Cortex of kidney (tissue), 1 donor: ENCODE measurements at places on chromosomes 3 and 15.

- DNase-seq = no peak
Measured at GRCh38 chr3:161484226-161484625, 12.4 kb upstream of the OTOL1 start.

- DNase-seq = no peak
Measured at GRCh38 chr15:95826412-95827195, 503.9 kb upstream of the NR2F2 start.

GRCh38 chr3:72446218-72447058 is 401.8 kb downstream of the SHQ1 start:
- no peak for DNase-seq

DNA sequence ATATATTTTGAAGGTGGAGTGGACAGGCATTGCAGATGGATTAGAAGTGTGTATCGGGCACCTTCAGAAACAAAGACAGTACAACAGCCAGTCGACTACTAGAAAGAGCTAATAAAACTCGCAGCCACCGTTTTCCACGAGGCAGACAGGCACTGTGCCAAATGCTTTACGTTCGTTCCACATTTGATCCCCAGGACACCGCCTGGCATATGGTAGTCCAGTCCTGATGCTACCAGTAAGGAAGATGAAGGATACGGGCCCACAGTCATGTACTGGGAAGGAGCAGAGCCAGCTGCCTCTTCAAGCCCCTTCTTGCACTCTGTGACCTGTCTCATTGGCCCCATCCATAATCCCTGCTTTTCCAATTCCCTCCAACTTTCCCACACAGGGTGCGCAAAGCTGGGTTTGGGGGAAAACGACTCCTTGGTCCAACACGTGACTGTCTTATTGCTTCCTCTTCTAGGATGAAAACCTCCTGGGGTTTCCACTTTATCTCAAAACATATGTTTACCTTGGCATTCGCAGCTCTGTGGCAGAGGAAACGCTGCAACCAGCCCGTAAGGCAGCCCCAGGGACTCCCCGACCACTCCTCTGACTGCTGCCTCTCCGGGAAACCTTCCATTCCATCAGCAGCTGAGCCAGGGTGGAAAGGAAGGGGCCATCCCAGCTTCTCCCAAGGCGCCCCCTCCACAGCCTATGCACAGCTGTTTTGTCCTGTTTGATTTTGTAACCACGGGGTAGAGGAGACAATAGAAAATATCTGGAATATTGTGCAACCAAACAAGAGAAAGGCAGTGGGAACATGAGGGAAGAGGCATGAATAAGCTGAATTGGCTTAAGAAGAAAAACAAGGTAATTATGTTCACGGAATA is 107.4 kb downstream of the ADAMTS17 start:
- DNase-seq = no peak

- no peak for DNase-seq
Measured at GRCh38 chr15:43981576-43981975, 154.8 kb downstream of the WDR76 start.
